Right renal pelvis (tissue), 4 donors: ENCODE measurements at places on chromosomes 2 and 18. TPM values are rescaled to one million over a fixed set of nuclear protein-coding genes. Genes with fewer than 3 reads are reported as not detected.

The TCF7L1 gene
- 51.3 TPM for polyA plus RNA-seq

The SLC4A3 gene
- polyA plus RNA-seq: 10.6 TPM

The CHRND gene
- 0.40 TPM for polyA plus RNA-seq

The CLEC4F gene
- polyA plus RNA-seq: not detected

The SCLY gene
- polyA plus RNA-seq: 25.3 TPM

The POTEC gene
- 0.04 TPM for polyA plus RNA-seq

DNA sequence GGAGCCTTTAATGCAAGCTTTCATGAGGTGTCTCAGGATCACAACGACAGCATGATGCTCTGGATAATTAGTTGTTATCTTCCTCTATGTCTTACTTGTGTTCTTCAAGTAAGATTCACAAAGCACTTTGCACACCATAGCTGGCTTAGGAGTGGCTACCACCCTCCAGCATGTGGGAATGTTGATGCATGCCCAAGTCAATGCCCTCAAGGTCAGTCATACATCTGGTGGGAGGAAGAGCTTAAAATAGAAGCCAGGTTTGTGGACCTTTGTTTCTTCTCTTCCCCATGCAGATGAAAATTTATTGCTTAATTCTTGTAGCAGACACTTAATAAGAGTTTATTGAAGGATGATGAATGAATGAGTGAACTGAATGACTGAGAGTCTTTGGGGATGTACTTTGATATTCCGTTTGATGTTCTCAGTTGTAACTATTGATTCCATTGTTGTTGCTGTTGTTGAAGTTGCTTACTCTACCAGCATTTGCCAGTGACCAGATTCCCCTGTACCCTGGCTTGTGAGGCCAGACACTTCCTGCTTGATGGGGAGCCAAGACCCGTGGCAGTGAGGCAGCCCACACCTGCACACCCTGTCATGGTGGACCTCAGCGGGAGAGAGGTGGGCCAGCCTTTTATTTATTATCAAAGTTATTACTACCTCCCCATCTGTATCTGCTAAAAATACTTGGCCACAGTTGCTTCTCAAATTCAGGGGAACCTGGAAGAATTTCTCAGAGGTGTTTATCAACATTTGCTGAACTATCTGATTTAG, 137.8 kb downstream of the LAMA3 start:
- no peak for DNase-seq

DNA sequence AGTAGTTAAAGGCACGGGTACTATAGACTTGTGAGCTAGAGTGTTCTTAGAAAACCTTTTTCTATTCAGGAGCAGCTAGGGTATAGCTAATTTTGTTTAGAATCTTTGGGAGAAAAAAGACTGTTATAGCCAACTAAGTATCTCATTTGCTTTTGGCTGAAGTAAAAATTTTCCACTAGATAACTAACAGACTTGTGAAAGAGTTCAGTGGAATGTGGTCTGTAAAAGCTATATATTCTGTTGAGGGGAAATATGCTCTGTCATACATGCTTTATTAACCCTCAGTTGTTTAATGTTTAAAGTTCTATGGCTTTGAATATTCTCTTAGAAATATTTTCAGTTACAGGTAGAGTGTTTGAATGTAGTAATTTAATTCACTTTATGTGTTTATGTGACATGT, 49.7 kb downstream of the RIF1 start:
- DNase-seq: no peak

DNA sequence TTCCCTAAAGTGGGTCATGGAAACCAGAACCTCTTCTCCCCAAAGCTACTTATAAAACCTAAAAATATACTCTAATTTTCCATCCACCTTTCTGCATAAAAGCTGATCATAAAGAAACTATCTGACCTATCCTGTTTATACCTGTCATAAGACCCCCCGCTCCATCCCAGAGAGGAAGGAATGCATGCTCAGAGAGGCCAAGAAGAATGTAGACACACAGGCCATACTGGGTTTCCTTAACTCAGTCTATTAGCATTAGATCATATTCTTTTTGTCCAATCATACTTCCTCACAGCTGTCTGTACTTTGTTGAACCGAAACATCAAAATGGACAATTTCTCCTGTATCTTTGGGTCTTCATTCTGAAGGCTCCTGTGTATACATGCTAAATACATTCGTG, 52.3 kb downstream of the B3GNT2 start:
- no peak for DNase-seq

DNA sequence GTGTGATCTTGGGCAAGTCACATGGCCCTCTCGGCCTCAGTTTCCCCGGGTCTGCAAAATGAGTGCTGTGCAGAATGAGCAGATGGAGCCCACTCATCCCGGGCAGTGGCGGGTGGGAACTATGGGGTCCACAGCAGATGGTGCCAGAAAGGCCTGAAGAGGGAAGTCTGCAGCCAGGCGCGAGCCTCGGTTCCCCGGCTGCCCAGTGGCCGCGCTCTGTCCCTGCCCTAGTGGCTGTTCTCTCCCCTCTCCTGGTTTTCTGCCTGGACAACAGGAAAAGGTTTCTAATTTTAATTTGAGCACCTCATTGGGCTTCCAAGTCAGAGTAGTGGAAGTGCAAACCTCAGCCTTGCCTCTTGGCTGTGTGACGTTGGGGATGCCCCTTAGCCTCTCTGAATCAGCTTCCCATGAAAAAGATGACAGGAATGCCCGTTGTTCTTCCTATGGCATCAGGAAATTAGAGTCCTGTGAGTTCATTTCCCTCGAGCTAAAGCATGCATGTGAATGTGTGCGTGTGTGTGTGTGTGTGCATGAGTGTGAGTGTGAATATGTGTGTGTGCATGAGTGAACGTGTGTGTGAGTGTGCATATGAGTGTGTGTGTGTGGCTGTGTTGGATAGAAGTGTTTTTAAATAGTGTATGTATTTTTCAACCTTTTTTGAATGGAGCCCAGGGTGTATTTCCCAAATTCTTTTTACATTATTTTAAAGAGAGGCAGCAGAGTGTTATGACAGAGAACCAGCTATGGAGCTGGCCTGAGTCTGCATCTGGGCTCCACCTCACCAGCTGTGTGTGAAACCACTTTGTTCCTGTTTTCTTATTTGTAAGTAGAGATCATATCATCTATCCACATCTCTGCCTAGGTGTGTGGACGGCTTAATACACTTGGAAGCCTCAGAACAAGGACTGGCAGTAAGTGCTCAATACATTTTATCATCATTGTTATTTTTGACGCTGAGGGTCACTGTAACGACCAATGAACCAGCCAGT, 41.3 kb downstream of the RRM2 start:
- no peak for DNase-seq

- no peak for DNase-seq
These were observed 20.0 kb upstream of the TMBIM1 start for GRCh38 chr2:218312267-218312756.

DNA sequence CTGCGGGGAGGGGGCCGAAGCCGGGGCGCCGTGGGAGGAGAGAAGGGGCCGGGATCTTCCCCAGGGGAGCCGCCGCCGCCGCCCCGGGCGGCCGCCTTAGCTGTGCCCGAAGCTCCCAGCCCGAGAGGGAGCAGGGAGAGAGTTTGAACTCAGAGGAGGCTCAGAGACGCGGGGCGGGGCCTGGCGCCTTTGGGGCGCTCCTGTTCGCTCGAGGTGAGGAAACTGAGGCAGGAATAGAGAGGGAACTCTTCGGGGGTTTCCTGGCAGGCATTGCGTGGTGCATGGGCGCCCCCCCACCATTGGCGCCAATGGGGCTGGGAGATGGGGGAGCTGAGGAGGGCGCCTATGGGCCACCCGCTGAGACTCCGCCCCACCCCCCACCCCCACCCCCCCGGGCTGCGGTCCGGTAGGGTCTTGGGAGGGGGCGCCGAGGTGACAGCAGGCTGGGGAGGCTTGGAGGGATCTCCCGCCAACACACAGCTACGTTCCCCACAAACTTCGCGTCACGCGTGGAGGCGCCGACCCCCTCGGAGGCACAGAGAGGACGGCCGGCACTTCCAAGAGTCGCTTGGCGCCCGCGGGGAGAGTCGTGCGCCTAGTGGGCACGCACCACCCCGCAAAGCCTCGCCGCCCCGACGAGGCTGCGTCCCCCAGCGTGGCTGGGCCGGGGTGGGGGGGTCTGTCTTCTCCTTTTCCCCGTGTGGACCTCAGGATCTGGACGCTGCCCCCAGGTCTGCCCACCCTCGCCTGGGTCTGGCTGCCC, 680 bp downstream of the CTDSP1 start:
- DNase-seq: no peak

DNA sequence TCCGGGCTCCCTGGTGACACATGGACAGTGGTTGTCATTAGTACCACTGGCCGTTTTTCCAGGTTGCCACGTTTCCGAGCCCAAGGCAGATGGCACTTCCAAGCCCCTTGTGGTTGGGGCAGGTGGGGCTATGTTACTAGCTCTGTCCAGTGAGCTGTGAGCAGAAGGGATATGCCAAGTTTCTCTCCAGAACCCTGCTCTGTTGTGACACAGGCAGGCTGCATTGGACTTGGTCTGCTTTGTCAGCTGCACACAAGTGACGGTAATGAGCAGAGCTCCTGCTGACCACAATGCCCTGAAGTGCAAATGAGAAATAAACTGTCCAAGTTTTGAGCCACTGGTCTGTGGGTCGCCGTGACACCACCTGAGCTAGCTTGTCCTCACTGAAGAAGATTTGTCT, 118.8 kb downstream of the GYPC start:
- no peak for DNase-seq

- DNase-seq: no peak
These were observed 7.7 kb downstream of the CLK1 start for GRCh38 chr2:200856806-200857205.

DNA sequence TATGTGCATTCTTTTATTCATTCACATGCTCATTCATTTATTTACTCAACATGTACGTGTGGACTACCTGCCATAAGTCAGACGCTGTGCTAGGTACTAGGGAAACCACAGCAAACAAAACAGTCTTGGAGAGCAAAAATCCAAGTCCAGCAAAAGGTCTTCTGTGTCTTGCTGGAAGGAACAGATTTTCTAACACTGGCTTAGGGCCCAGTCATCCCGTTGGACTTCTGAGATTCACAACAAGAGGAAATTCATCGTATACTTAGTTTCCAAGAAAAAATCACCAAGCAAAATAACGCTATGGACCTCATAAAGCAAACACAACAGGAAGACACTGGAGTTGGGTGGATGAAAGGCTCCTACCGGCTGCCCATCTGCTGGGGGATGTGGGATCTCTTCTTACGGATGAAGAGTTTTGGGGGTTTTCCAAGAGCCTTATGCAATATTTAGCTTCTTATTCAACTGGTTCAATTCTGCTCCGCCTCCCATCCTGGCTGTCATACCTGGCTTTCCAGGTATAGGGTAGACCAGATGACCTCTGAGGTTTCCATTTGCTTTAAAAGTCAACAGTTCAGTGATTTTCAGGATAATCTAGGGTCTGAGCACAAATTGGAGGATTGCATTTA, 262.7 kb downstream of the HAUS1 start:
- no peak for DNase-seq

- no peak for DNase-seq
These were observed 134.7 kb downstream of the TMEM163 start for GRCh38 chr2:134583997-134584520.

DNA sequence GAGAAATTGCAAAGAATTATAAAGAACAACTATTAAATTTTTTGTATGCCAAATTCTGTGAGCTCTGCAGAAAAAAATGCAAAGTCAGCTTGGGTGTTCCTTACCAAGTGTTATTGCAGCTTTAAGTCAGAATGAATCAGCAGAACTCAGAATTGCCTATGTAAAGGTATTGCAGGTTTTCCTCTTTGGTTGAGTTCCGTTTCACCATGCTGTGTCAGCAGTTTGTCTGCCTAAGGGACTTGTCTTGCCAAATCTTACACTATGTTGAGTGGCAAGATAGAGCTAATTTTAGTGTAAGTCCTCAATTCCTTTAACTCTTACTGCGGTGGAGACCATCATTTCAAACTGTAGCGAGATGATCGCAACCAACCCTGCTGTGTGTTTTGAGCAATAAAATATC, 38.8 kb downstream of the ADAM23 start:
- no peak for DNase-seq

DNA sequence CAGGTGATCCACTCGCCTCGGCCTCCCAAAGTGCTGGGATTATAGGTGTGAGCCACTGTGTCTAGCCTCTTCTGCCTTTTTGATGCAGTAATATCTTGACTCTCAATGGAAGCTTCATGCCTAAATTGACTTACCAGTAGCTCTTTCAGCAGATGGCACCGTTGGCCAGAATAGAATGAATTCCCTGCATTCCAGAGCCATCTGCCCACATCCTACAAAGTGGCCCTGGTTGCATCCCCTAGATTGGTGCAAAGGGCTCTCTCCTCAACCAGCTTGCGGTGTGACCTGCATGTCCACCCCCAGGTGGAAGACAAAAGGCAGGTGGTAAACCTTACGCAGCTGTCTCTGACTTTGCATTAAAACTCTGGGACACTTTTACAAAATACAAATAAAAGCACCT, 4.4 kb upstream of the PARD6G start:
- DNase-seq: no peak

GRCh38 chr2:143852759-143853158, 667.2 kb downstream of the ZEB2 start:
- no peak for DNase-seq

- no peak for DNase-seq
These were observed 19.9 kb upstream of the DNAH6 start for GRCh38 chr2:84496386-84496785.

DNA sequence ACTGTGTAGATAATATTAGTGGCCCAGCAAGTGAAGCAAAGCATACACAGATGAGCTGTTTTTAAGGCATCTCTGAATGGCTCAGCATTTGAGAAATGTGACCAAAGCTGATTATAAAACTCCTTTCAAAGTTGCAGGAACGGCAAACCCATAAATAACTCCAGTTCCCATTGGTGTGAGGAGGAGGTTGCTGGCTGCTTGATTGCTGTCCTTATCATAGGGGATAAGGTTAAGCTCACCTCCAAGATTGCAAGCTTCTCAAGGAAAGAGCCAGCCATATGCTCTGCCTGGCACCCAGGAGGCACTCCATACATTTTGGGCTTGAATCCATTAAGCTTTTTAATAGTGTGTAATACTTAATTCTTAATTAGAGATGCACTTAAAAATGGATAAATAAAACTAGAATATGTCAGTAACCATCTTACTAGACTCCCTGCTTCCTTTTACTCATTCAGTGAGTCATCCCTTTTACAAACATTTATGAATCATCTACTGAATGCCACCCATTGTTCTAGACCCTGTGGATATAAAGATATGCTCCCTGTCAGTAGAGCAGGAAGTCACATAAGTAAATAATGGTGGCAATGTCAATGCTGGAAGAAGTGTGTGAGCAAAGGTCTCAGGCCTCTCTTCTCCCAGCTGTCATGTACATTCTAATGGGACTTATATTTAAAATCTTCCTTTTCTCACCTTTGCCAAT, 99.3 kb downstream of the SPATS2L start:
- DNase-seq: no peak

GRCh38 chr18:61589053-61589723, 256.0 kb downstream of the CDH20 start:
- no peak for DNase-seq
